ENCODE measurements at places on chromosomes 16 and 17.

DNA sequence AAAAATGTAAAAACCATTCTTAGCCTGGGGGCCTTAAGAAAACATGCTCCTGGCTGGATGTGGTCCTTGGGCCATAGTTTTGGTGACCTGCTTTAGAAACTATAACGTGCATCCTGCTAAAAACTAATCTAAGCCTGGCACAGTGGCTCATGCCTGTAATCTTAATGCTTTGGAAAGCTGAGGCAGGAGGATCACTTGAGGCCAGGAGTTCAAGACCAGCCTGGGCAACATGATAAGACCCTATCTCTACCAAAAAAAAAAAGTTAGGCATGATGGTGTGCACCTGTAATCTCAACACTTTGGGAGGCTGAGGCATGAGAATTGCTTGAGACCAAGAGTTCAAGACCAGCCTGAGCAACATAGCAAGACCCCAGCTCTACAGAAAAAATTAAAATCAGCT, 183.8 kb upstream of the CHMP6 start:
- no peak for DNase-seq

DNA sequence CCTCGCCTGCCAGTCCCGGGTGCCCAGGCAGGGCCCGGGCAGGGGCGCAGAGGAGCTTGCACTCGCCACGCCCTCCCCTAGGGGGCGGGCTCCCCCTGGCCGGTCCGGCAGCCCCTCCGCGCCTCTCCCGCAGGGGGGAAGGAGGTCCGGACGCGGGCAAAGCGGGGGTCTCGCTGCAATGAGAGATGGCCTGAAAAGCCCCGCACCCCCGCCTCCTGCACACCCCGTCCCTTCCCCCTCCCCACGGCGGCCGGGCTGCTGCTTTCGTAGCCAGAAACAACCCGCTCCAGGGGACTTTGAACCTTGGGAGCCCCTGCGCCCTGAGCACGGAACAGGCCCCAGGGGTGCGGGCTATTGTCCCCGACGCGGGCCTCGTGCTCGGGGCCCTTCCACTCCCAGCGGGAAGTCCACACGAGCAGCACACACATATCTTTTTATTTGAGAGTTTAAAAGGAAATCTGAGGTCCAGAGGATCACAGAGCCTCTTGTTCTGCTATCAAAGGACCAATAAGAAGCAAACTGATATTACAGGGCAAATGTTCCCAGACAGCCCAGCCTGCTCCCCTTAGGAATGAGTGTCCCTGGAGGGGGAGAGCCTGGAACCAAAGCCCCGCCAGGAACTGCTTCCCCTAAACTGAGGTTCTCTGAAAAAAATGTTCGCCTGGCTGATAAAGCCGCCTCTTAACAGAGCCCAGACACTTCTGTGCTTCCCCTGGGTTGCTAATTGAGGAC, 5.8 kb upstream of the CBX4 start:
- no peak for DNase-seq

GRCh38 chr17:58308985-58309917, 19.3 kb downstream of the TSPOAP1 start:
- no peak for DNase-seq

DNA sequence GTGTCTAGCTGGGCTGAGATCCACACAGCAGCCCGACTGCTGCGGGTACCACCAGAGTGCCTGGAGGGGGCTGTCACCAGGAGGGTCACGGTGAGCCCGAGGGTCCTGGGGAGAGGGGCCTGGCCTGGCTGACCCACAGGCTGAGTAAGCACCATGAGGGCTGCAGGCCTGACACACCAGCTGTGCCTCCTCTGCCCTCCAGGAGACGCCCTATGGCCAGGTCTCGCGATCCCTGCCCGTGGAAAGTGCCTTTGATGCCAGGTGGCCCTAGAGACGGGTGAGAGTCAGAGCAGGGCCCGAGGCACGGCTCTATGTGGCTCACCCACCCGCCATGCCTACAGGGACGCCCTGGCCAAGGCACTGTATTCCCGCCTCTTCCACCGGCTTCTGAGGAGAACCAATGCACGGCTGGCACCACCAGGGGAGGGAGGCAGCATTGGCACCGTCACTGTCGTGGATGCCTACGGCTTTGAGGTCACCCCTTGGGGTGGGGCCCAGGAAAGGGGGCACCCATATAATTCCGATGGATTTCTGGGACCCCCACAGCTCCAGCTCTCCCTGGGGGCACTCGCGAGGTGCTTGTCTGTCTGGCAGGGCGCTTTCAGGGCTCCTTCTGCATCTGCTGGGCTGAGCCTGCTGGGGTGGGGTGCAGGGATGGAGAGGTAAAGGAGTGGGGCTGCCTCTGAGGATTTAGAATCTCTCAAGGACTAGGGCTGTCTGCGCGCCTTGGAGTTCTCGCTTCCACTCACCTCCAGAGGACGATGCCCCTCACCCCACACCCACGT, 7.1 kb downstream of the MYO15B start:
- DNase-seq: no peak

- peak; percentile 35 for DNase-seq
Observed at GRCh38 chr16:90046971-90047713, 27.9 kb upstream of the DBNDD1 start.

- DNase-seq: no peak
Observed at GRCh38 chr16:87263418-87264052, 53.7 kb downstream of the C16orf95 start.

Measured in HFFc6 (cell line).